ENCODE measurements at places on chromosomes 16 and 17. TPM values are rescaled to one million over a fixed set of nuclear protein-coding genes. Genes with fewer than 3 reads are reported as not detected.

GRCh38 chr16:81552743-81553079 is 108.1 kb downstream of the CMIP start:
- H3K4me1 ChIP-seq, result no peaks in the 10 kb centered on the region
- no peak overlapping the region for H3K4me3 ChIP-seq
- peak; percentile 17 for DNase-seq
- no peak overlapping the region for H3K27ac ChIP-seq
- H3K36me3 ChIP-seq, result no peaks in the 10 kb centered on the region

- no peak for DNase-seq
- H3K36me3 ChIP-seq, result no peaks in the 10 kb centered on the region
- no peaks in the 10 kb centered on the region for H3K27me3 ChIP-seq
- H3K27ac ChIP-seq, result no peak overlapping the region
Measured at GRCh38 chr16:12319428-12320035, 343.0 kb downstream of the SNX29 start.

Gene TBC1D26
- not detected for total RNA-seq

Gene CNTD1
- not detected for total RNA-seq

Gene NOTUM
- total RNA-seq, result not detected

Gene KIAA0513
- total RNA-seq, result 15.1 TPM

Gene ZP2
- not detected for total RNA-seq

DNA sequence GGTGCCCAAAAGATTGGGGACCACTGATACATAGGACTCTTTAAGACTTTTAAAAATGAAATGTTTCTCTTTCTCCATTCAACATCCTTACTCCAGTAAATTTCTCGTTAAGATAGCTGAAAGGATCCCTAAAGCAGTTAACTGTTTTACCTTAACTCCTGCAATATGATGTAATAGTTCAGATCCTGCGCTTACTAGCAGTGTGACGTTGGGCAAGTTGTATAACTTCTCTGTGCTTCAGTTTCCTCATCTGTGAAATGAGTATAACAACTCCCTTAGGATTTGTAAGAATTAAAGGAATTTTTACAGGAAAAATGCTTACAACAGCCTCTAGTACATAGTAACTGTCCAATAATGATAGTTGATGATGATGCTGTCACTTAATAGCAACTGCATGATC is 158.9 kb downstream of the TANC2 start:
- H3K27ac ChIP-seq, result no peak overlapping the region
- no peaks in the 10 kb centered on the region for H3K27me3 ChIP-seq
- no peaks in the 10 kb centered on the region for H3K36me3 ChIP-seq
- no peaks in the 10 kb centered on the region for H3K4me1 ChIP-seq

DNA sequence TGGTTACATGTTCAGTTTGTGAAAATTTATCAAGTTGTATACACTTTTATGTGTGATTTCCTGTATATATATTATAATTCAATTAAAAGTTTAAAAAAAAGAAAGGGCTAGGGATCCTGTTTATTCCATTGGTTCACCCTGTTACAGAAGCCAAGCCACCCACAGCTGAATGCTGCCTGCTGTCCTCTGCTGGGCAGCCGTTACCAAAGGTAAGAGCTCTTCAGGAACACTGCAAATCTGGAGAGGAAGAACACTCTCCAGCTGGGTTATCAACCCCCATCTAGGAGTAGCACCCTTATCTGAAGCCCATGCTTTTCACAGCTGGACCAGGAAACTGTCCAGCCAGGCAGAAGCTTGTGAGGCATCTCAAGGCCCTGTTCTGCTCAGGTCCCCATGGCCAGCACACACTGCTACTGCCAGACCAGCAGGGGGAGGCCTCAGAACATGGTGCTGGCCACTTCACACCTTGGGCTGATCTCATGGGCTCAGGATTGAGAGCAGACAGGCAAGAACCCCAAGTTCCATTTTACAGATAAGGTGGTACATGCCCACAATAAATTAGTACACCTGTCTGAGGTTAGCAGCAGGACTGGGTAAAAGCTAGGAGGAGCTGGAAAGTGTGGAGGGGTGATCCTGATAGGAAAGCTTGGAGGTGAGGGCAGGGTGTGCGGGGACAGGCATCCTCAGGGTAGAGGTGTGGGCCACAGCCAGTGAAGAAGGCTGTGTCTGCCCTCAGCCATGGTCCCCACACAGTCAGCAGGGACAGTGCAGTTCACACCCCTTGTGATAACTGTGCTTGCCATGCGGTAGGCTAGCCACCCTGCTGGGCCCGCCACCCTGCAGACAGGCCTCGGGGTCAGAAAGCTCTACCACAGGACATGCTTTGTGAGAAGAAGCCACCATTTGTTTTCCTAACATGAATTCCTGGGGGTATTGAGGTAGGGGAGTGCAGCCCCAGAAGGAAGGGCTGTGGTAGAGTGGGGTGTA is 54.3 kb upstream of the SREBF1 start:
- no peak overlapping the region for H3K4me3 ChIP-seq
- H3K27me3 ChIP-seq, result no peaks in the 10 kb centered on the region
- no peak overlapping the region for H3K27ac ChIP-seq
- no peaks in the 10 kb centered on the region for H3K4me1 ChIP-seq
- H3K36me3 ChIP-seq, result no peaks in the 10 kb centered on the region

- H3K4me3 ChIP-seq, result no peak overlapping the region
- DNase-seq, result no peak
- no peaks in the 10 kb centered on the region for H3K27me3 ChIP-seq
Measured at GRCh38 chr16:66058832-66059231, 307.7 kb upstream of the CDH5 start.

- no peaks in the 10 kb centered on the region for H3K27me3 ChIP-seq
- H3K4me1 ChIP-seq, result no peaks in the 10 kb centered on the region
- peak within 1 kb of the TSS; percentile 52 for H3K4me3 ChIP-seq
- DNase-seq, result peak; percentile 84
- H3K27ac ChIP-seq, result no peak within 1 kb of the TSS
Measured at GRCh38 chr17:76868176-76868668, at the start of gene MGAT5B. TSS of gene MGAT5B (plus strand) at chr17:76868404. CDS start at chr17:76869030, 626 bp downstream.

DNA sequence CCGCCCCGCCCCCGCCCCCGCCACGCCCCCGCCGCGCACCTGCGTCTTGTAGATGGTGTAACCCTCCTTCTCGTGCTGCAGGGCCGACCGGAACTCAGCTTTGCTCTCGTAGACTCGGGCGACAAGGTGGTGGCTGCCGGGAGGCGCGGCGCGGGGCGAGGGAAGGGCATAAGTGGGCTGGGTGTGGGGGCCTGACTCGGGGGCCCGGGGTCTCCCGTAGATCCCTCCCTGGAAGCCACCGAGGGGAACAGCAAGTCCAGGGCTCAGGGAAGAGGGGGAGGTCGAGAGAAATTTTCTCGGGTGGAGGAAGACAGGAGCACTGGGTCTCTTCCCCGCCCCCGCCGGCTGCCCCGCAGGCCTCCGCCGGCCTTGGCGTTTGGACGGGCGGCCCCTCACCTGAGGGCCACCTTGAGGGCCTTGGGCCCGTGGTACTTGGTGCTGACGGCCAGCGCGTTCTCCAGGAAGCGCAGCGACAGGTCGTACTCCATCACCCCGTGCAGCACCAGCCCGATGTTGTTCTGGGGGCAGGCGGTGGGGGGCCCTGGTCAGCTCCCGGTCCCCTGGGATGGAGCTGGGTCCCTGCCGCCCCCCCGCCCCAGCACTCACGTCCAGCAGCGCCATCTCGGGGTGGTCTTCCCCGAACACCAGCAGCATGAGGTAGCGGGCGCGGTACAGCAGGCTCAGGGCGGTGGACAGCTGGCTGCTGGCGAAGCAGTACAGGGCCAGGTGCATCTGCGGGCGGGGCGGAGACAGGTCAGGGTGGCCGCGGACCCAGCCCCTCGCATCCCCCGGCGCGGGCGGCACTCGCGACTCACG is 19.4 kb downstream of the CLUH start:
- DNase-seq, result peak; percentile 46
- H3K27me3 ChIP-seq, result no peaks in the 10 kb centered on the region
- no peaks in the 10 kb centered on the region for H3K36me3 ChIP-seq
- no peak overlapping the region for H3K27ac ChIP-seq
- H3K4me3 ChIP-seq, result no peak overlapping the region
- H3K4me1 ChIP-seq, result no peaks in the 10 kb centered on the region

GRCh38 chr17:49247944-49248343 is 17.4 kb upstream of the PHOSPHO1 start:
- H3K36me3 ChIP-seq, result no peaks in the 10 kb centered on the region
- H3K4me3 ChIP-seq, result no peak overlapping the region
- no peaks in the 10 kb centered on the region for H3K4me1 ChIP-seq
- no peak overlapping the region for H3K27ac ChIP-seq
- H3K27me3 ChIP-seq, result no peaks in the 10 kb centered on the region
- no peak for DNase-seq

DNA sequence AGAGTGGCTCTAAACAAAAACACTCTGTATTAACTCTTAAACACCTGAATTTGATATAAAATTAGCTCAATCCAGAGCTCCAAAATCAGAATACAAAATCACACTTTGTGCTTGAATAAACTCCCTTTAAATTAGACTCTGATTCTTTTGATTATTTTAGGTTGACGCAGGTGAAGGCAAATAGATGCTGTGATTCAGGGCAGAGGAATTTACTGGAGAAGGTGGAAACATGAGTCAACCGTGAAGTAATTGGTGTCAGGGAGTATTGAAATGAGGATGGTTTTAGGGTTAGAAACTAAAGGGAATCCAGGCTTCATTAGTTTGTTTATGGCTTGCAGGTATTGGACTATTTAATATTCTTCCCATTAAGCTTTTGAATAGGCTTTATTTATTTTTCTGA is 37.1 kb upstream of the TEKT1 start:
- H3K36me3 ChIP-seq, result no peaks in the 10 kb centered on the region
- DNase-seq, result no peak
- no peaks in the 10 kb centered on the region for H3K4me1 ChIP-seq
- no peak overlapping the region for H3K4me3 ChIP-seq
- H3K27me3 ChIP-seq, result no peaks in the 10 kb centered on the region

Gene KRTAP9-2
- total RNA-seq, result not detected

GRCh38 chr16:51286272-51286671 is 135.2 kb upstream of the SALL1 start:
- no peaks in the 10 kb centered on the region for H3K27me3 ChIP-seq
- no peak overlapping the region for H3K27ac ChIP-seq
- no peaks in the 10 kb centered on the region for H3K4me1 ChIP-seq
- no peak for DNase-seq
- H3K4me3 ChIP-seq, result no peak overlapping the region

GRCh38 chr17:21362331-21362931 is 13.7 kb upstream of the KCNJ12 start:
- H3K4me3 ChIP-seq, result no peak overlapping the region
- H3K27me3 ChIP-seq, result no peaks in the 10 kb centered on the region
- no peaks in the 10 kb centered on the region for H3K4me1 ChIP-seq

DNA sequence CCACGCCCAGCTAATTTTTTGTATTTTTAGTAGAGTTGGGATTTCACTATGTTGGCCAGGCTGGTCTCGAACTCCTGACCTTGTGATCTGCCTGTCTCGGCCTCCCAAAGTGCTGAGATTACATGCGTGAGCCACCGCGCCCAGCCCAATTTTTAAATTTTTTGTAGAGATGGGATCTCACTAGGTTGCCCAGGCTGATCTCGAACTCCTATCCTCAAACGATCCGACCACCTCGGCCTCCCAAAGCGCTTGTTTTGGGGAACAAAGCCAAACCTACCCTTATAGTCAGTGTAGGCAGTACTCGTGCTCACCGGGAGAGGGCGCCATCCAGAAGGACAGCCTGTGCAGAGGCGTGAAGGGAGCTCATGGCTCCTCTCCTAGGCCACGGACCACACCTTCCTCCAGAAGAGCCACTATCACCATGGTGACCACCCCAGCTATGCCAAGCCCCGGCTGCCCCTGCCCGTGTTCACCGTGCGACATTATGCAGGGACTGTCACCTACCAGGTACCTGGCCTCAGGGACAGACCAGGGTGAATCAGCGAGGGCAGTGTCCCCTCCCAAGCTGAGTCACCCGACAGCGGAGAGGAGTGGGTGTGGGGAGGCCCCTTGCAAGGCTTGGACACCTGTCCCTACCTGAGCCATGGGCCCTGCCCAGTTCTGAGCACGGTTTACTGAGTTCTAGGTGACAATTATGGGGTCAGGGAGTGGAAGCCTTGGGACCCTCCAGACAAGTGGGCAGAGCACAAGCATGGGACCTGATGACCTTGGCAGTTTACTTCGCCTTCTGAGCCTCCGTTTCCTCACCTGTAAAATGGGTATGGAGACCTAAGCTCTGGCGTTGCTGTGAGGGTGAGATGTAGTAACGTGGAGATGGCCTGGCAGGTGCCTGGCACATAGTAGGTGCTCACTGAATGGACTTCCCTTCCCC is 13.7 kb downstream of the MYO15B start:
- no peaks in the 10 kb centered on the region for H3K27me3 ChIP-seq
- H3K4me1 ChIP-seq, result no peaks in the 10 kb centered on the region
- no peak for DNase-seq

DNA sequence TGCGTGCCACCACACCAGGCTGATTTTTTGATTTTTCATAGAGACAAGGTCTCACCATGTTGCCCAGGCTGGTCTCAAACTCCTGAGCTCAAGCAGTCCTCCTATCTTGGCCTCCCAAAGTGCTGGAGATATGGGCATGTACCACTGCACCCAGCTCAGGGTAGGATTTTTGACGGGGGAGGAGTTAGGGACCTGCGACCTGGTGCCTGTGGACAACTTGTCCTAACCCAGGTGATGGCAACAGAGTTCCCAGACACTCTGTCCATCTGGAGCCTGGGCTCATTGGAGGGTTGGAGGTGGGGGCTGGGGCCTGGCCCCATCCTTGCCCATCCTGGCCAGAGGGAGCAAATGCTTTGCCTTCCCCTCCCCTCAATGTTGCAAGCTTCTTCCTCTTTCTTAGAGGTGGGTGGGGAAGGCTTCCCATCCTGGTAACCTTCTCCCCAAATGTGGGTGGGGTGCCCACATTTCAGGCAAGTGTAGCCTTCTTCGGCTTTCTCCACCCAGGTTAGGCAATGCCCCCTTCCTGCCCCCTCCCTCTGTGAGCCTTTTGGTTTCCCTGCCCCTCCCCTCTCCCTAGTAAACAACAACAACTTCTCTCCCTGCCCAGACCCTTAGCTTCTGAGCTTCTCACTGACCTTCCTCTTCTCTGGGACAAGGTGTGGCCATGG is 24.9 kb downstream of the RARA start:
- no peak for DNase-seq
- no peaks in the 10 kb centered on the region for H3K4me1 ChIP-seq
- H3K4me3 ChIP-seq, result no peak overlapping the region
- peak overlapping the region; percentile 0 for H3K27ac ChIP-seq
- no peaks in the 10 kb centered on the region for H3K27me3 ChIP-seq
- no peaks in the 10 kb centered on the region for H3K36me3 ChIP-seq

DNA sequence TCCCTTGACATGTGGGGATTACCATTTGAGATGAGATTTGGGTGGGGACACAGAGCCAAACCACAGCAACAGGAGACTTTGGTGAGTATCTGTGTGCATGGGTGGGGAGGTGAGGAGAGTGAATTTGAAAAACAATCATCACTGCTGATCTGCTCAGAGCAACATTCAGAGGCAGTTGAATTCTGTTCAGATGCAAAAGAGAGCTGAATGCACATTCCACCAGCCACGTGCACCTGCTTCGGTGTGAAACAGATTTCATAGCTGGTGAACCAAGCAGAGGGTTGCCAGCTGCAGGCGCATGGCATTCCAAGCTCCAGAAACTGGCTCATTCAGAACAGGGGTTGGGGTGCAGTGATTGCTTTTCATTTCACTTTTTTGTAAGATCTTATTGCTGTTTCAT is 233.1 kb upstream of the FOXF1 start:
- no peak for DNase-seq
- no peaks in the 10 kb centered on the region for H3K27me3 ChIP-seq
- H3K4me3 ChIP-seq, result no peak overlapping the region
- H3K27ac ChIP-seq, result no peak overlapping the region
- no peaks in the 10 kb centered on the region for H3K4me1 ChIP-seq
